ENCODE measurements at places on chromosomes 11 and 22. TPM values are rescaled to one million over a fixed set of nuclear protein-coding genes. Genes with fewer than 3 reads are reported as not detected.

Gene PLAAT4
- total RNA-seq = 43.5 TPM

Gene TSGA10IP
- not detected for total RNA-seq

Gene NFAM1
- total RNA-seq = 1.7 TPM

DNA sequence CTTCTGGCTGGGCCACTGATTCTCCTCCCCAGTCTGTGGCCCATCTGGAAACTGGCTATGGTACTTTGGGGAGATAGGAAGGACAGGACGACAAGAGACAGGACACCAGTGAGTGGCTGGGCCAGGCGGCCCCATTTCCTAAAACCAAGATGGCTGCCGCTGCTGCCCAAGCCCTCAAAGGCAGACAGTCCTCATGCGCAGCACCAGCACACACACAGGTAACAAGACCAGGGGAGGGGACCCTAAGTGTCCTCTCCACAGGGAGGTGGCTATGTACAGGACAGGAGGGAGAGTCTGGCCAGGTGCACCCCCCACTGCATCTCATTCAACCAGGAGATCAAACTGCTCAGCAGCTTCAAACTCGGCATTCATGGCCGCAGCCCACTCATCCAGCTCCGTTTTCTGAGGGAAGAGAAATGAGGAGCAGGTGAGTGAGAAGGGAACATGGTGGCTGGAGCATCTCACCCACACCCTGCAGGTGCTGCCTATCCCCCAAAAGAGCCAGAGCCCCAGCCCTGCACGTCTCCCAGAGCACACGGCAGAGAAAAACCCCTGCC, 5.0 kb downstream of the CDCA5 start:
- no peak for DNase-seq

DNA sequence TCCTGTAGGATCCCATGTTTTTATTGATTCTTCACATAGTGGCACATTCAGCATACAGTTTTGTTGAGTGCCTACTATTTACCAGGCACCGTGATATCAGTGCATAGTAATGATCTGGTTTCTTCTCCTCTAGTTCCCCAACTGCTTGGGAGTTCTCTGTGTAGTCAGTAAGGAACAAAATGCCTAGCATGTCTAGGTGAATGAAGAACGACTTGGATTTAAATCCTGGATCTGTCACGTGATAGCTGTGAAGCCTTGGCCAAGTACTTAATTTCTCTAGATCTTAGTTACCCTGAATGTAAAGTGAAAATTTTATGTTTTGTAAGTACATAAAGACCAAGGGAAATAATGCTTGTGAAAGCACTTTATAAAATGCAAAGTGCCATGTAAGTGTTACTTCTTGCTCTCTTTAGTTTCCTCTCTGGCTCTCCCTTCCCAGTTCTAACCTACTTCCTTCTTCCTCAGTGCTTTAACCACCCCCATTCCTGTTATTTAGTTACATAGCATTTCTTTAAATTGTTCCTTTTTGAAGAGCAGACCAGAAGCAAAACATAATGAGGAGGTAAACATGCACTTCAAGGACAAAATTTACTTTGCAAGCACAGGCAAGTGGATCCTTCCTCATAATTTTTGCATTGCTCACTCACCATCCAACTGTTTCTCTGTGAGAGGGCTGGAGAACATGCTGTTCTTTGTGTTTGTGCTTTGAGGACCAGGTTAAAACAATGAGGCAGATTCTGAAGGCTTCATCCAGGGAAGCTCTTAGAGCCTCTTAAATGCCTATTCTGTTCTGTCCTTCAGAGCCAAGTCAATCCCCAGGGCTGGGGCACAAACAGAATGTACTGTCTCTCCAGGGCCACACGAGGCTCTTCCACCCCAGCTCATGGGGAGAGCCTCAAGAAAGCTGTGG, 353.9 kb upstream of the TENM4 start:
- no peak for DNase-seq

- DNase-seq = no peak
Observed at GRCh38 chr22:43273902-43274484, 69.2 kb downstream of the SCUBE1 start.

Gene ASCL3
- not detected for total RNA-seq

Gene DEFB131B
- not detected for total RNA-seq

- no peak for DNase-seq
Observed at GRCh38 chr11:113384551-113384950, 3.0 kb upstream of the ANKK1 start.

DNA sequence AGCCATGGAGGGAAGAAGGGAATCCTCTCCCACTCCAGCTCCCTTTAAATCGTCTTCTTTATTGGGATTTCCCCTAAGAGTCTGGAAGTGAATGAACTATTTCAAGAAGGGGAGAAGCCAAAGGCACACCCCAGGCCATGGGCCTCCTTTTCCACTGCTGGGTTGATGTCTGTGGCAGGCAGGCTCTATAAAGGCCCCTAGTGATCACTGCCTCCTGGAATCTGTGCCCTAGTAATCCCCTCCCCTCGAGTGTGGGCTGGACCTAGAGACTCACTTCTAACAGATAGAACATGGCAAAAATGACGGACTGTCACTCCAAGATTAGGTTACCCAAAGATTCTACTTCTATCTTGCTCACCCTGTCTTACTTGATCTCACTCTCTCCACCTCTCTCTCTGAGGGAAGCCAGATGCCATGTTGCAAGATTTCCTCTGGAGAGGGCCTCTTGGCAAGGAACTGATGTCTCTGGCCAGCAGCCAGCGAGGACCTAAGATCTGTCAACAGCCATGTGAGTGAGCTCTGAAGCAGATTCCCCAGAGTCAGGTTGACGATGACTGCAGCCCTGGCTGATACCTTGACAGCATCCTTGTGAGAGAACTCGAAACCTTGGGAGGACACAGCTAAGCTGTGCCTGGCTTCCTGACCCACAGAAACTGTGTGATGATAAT, 444.8 kb downstream of the SOX6 start:
- DNase-seq = no peak

Gene TOLLIP
- 52.5 TPM for total RNA-seq

Gene CALCA
- not detected for total RNA-seq

- no peak for DNase-seq
Observed at GRCh38 chr22:50473088-50473487, 1.7 kb downstream of the SBF1 start.

- DNase-seq = no peak
Observed at GRCh38 chr11:122331079-122331478, 215.1 kb upstream of the BLID start.

DNA sequence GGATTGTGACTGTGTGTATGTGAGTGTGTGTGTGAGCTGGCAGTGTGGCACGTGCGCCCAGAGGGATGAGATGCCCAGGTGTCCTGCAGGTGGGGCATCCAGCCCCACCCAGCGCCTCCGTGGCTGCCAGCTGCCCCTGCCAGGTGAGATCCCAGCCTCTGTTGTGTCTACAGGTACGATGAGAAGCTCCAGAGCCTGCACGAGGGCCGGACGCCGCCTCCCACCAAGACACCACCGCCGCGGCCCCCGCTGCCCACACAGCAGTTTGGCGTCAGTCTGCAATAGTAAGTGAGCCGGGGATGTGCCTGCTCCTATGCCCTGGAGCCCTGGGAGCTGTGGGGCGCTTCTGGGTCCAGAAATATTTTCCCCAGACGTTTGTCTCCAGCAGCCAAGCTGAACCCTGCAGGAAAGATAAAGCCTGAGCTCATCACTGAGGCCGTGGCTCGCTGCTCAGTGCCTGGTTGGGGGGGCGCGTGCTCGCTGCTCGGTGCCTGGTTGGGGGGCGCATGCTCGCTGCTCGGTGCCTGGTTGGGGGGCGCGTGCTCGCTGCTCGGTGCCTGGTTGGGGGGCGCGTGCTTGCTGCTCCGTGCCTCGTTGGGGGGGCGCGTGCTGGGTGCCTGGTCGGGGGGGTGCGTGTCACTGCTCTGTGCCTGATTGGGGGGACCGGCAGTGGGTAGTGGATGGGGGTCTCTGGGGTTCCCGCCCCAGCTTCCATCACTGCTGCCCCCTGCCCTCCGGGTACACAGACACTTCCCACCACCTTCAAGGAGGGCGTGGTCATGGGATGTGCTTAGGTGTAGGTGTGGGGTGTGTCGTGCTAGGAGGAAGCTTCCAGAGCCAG, 73.2 kb downstream of the ARHGAP8 start:
- DNase-seq = no peak

Gene LRRC32
- 66.3 TPM for total RNA-seq

DNA sequence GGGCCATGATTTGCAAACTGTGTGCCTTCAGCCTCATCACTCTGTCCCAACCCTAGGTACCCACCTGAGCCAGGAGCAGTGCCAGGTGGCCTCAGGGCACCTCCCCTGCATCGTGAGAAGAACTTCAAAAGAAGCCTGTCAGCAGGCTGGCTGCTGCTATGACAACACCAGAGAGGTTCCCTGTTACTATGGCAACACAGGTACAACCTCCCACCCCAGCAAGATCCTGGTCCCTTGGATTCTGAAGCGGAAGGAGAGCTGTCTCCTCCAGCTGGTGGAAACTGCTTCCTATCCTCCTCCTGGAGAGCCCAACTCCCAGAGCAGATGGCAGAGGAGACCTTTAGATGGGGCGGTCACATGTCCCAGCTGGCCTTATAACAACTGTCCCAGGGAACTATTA, 2.9 kb downstream of the ZP1 start:
- DNase-seq = no peak

DNA sequence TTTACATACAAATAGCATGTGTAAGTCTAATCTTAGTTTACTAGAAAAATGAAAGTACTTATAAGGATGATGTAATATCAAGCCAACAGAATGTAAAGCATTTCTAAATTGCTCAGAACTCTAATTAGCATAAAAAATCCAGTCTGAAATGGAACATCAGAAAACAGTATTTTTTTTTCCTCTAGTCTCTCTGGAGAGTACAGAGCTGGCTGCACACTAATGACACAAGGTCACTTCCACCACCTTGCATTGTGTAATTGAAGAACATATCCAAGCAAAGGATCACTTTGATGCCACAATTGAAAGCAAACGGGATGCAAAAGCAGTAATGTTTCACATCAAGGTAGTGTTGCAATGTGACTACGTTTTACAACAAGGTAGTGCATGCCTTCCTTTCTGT, 548.0 kb upstream of the LUZP2 start:
- no peak for DNase-seq

Gene PTGDR2
- total RNA-seq = 0.25 TPM

Gene GPR83
- not detected for total RNA-seq

Measured in vagina (tissue), 2 donors.